ENCODE measurements at places on chromosomes 6 and 20.

- DNase-seq, result no peak
These were observed 546.4 kb downstream of the MMUT start for GRCh38 chr6:48916607-48917006.

DNA sequence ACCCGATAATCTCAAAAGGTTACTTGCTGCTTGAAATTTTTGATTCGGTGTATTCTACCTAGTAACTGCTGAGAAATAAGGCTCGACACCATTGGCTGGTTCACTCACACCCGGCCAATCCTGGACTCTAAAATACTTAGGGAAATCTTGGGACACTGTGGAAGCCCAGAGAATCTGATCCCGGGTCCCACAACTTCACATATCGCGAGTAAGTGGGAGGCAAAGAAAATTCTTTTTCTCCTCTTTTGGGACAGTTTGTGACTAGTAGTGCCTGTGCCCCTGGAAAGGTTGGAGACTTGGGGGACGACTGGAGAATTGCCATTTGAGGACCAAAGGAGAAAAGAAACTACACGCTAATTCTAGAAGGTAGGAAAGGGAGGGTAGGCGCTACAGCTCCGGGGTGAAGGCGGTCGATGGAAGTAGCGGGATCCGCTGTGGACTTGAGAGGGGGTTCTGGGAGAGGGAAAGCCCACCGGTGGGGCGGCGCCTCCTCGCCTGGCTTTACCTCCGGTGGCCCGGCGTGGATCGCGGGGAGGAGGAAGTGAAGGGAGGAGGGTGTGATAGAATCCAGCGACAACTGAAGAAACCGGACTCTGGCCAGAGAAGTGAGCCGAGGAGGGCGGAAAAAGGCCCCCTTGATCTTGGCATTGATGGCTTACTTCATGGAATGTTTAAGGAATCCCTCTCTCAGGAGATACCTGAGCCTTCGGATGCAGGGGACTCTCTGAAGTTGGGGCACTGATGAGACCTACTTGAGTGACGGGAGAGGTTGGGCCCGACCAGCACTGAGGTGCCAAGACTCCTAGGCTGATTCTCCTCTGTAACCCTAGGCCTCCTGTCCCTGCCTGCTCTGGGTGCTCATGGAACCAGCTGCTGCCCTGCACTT lies 18.8 kb upstream of the BTN3A3 start:
- DNase-seq, result no peak

DNA sequence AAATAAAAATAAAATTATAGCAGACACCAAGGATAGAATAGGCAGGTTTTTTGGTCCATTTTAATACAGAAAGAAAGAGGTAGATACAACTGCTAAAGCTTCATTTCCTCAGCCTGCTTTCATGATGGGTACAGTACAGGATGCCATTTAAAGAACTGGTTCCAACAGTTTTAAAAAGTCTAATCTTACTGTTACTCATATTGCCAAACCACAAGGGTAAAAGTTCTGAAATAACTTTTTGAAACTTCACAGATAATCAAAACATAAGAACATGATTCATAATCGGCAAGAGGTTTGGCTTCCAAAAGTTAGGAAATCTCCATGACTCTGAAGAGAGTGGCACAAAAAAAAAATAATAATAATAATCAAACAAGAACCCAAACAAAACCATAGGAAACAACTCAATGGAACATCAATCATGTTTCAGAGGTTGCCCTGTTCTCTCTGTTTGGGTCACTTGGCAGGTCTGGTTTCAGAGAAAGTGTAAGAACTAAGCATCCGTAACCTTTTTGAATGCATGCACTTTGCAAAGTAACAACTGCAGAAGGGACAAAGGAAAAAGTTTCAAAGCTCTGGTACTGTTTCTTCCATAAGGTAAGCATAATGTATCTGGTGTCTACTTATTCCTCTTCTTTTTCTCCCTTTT lies 79.7 kb downstream of the SMLR1 start:
- DNase-seq, result no peak

DNA sequence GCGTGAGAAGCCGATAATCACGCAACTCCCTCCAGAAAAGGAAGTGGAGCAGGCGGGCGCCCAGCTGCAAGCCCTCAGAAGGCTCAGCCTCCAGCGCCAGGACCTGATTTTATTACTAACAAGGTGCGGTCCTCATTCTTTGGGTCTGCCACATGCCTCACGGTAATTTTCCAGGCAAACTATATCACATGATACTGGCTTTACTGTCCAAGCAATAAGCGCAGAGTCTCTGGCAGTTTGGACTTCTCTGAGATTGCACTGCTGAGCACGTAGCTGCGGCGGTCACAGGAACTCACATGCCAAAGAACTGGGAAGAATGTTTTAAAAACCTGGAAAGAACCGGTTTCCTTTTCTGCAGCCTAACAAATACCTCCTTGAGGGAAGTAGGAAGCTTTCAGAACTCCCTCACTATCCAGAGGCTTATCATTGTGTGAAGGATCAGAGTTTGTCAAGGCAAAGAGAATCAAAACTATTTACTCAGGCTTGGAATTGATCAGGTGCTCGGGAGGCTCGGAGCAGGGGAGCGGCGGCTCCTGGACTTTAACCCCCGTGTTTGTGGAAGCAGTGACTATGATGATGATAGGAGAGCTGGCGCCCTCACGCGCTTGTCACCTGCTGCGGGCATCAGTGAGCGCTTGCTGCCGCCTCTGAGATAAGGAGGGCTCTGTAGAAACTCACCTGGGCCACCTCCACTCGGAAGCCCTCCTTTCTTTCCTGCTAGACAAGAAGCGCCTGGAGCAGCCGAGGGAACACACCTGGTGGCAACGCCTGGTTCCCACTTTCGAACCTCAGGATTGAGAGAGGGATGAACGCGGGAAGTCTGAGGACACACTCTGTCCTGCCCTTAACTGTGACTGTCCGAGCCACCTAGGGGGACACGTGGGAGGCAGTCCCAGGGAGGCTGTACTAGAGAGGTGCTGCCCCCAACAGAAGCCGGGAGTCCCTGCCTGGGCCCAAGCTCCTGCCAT lies 27.2 kb upstream of the SYNJ2 start:
- no peak for DNase-seq

- no peak for DNase-seq
These were observed 106.8 kb upstream of the NUP153 start for GRCh38 chr6:17813542-17813941.

DNA sequence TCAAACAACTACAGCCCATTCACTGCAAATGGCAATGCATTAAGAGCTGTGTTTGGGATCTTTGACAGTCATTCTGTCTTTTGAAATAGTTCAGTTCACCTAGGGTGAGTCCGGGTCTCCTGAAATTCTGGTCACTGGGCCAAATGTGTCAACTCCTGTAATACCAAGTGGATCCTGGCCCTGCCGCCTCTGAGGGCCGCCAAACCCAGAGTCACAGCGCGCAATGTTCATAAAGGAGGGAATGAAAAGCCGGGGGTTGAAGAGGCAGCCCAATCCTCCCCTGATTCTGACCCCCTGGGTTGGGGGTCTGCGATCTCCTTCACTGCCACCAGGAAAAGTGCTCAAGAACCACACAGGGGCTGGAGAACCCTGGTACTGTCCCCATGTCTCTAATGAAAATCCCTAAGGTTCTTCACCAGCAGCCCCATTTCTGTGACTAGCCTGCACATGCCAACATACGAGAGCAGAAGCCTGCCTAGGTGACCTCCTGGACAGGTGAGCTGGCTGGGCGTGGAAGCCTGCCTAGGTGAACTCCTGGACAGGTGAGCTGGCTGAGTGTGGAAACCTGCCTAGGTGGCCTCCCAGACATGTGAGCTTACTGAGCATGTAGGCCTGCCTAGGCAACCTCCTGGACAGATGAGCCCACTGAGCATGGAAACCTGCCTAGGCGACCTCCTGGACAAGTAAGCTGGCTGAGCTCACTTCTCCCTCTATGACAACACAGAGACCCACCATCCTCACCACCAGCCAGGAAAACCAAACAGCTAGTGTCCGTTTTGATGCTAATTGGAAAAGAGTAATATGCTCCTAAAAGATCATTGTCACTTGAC lies 16.1 kb upstream of the APMAP start:
- no peak for DNase-seq

DNA sequence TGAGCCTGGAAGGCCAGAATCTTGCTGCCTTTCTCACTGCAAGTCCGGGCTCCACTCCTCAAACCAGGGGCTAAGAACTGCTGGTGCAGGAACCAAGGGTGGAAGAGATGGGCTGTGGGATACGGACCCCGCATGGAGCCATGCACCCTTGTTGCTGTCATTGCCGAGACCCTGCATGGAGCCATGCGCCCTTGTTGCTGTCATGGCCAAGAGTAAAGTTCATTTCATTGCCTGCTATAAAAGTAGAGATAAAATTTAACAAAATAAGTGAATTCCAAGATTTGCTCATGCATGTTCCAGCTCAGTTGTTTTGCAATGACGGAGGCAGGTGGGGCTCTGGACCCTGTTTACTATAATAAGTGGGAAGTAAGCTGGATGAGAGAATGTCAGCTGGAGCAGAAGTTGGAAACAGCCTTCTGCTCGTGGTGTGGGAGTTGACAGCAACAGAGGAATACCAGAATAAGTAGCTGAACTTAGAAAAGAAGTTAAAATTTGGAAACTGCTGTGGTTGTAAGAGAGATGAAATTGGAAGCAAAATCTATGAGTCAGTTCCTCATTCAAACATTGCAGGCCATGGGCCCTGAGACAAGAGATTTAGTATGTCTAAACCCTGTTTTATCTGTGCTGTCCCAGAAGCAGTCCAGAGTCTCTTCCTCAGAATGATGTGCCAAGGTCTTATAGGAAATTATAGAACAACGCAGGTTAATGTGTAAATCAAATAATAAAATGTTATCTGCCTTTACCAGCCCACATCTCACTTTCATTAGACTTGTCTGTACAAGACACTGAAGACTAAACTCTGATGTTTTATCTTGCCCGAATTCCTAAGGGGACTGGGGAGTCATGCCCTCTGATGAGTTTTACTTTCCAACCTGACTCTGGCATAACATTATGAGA lies 15.8 kb upstream of the THBS2 start:
- DNase-seq, result no peak

DNA sequence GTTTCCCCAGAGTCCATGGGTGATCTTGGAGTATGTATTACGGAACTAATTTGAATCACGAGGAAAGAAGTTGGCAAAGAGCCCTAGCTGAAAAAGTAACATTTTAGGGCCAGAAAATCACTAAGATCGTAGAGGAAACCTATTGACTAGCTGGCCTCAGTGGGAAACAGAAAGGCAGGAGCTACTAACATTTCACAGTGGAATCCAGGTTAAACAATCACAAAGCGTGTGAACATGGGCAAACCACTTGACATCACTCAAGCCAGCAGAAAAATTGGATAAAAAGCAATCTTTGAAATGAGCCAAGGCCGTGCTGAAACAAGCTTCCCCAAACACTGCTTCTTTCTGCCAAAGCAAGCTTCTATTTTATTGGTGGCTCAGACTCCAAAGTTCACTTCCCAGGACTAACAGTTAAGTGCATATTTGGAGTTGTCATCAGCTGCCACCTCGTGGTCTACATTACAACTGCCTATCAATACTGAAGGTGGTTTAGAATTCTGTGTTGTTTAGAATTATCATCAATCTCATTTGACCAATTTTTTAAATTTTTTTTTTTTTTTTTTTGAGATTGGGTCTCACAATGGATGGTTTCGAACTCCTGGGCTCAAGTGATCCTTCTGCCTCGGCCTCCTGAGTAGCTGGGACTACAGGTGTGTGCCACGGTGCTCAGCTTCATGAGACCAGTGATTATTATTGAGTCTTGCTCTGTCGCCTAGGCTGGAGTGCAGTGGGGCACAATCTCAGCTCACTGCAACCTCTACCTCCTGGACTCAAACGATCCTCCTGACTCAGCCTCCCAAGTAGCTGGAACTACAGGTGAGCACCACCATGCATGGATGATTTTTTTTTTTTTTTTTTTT lies 10.6 kb downstream of the RPS10 start:
- DNase-seq, result no peak

GRCh38 chr6:120681204-120681603 lies 653.1 kb downstream of the TBC1D32 start:
- DNase-seq, result no peak

DNA sequence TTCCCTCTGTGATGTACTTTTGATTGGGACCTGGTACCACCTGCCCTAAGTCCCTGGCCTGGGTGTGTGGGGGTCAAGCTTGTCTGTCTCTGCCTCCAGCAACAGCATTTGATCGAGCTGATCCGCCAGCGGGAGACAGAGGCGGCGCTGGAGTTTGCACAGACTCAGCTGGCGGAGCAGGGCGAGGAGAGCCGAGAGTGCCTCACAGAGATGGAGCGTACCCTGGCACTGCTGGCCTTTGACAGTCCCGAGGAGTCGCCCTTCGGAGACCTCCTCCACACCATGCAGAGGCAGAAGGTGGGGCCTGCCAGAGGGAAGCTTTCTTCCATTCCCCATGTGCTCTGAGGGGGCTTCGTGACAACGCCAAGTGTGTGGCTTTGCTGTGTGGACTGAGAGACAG lies 5.4 kb downstream of the GID8 start:
- DNase-seq, result no peak

- no peak for DNase-seq
These were observed 530.1 kb upstream of the NOX3 start for GRCh38 chr6:155985660-155986138.

GRCh38 chr6:87481931-87482330 lies 9.2 kb downstream of the SLC35A1 start:
- DNase-seq, result no peak

DNA sequence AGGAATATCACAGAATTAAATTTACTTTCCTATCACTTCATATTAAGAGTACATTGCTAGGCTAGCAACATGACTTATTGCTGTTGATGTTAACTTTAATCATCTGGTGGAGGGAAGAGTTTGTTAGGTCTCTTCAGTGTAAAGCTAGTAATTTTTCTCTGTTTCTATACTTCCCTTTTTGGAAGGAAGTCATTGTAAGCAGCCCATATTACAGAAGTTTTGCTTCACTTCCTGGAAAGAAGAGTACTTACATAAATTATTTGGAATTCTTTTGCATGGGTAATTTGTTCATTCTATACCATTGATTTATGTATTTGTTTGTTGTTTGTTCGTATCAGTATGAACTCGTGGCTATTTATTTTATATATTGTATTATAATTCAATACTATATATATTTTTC lies 405.2 kb downstream of the RFPL4B start:
- no peak for DNase-seq

GRCh38 chr6:24329022-24329421 lies 28.8 kb downstream of the DCDC2 start:
- no peak for DNase-seq

- DNase-seq, result no peak
These were observed 298.2 kb downstream of the PHACTR1 start for GRCh38 chr6:13014504-13015378.

DNA sequence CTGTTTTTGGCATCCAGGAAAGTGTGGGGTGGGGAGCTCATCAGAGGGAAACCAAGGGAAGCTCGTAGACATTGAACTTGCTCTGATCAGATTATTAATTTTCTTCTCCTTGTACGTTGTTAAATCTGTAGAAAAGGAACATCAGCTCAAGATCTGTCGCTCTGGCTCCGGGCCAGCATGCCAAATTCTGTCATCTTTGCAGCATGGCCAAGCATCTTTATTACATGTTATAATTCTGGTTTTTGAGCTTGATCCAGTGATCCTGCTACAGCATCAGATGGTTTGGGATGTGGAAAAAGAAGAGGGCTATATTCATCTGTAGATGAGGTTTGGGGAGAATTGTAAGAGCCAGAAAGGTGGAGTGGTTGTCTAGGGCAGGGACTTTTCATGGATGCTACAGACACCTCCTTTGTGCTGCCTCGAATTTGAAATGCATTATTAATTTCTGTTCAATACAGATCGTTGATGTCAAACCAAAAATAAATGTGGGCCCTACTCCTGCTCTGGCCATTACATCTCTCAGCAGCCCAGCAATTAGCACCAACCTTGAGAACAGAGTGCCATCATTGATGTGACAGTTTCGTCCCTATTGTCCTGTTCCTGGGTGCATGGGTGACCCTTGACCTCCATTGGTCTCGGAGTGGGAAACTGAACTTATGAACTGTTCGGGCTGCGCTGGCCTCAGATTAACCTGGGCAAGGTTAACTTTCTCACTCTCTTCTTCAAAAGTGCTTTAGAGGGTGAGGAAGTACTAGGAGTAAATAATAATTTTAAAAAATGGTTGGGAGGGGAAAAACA lies 250.8 kb downstream of the SOX4 start:
- no peak for DNase-seq

Measured in NCI-H1436 treated with DMSO at 0.1 percent for 48 hours (cell line).